Stimulated activated CD8-positive, alpha-beta memory T cell treated with anti-CD3 and anti-CD28 coated beads, Interleukin-15, amount 100 ng/mL, for 24 hours (primary cell): ENCODE measurements at places on chromosomes 2 and 18.

GRCh38 chr2:99399063-99399462 is 61.9 kb downstream of the EIF5B start:
- no peak for DNase-seq

DNA sequence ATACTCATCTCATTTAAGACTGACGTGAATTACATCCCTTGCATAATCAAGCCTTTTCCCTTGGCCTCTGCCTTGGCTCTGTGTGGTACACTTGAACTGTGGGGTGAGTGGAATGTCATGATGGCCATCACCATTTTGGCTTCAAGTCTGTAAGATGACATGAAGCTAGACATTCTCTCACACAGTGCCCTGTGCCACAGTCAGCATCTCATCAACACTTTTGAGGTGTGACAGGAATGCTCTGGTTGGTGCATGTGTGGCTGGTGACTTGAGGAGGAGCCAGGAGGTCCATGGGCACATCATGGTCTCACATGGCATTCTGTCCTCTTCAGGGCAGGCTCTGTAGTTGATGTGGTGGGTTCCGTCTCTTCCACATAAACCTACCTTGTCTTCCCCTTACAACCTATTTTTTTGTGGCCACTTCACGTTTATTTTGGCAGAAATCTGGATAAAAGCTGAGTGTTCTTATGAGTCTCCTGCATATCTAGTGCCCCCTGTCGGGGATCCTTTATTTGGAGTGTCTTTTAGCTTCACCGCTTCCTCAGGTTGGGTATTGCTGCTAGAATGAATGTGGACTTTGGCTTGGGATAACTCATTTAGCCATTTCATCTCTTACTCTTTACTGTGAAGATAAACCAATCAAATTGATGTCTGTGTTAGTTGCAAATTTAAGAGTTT is 28.1 kb downstream of the MAP4K4 start:
- DNase-seq, result no peak

DNA sequence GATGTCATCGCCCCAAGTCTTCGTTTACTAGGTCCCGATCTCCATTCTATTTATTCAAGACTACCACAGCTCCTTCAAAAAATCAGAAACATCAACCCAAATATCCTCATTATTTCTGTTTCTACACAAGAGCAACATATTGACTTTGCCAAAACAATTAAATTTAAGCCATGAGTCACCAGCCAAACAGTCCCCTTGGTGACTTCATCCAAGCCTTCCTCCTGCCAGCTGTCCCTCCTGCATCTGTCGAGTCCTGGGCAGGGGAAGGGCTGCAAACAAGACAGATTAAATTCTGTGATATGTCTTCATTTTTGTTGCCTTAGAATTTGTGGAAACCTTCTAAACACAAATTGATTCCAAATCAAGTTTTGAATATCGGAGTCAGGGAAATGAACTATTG is 110.3 kb downstream of the SP3 start:
- no peak for DNase-seq

DNA sequence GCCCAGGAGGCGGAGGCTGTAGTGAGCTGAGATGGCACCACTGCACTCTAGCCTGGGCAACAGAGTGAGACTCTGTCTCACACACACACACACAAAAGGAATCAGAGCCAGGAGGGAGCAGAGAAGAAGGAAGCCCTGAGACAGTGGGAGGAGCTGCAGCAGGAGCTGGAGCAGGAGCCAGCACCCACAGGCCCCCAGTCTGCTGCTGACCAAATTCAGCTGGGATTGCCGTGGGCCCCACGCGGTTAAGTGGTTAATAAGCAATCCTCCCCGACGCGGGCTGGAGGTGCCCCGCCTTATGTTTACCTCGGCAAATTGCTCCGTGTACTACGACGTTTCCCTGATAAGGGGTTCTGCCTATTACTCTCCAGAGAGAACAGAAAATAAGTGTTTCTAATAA is 265.3 kb downstream of the TWIST2 start:
- no peak for DNase-seq

- no peak for DNase-seq
Measured at GRCh38 chr2:11309706-11310105, 34.7 kb downstream of the ROCK2 start.

DNA sequence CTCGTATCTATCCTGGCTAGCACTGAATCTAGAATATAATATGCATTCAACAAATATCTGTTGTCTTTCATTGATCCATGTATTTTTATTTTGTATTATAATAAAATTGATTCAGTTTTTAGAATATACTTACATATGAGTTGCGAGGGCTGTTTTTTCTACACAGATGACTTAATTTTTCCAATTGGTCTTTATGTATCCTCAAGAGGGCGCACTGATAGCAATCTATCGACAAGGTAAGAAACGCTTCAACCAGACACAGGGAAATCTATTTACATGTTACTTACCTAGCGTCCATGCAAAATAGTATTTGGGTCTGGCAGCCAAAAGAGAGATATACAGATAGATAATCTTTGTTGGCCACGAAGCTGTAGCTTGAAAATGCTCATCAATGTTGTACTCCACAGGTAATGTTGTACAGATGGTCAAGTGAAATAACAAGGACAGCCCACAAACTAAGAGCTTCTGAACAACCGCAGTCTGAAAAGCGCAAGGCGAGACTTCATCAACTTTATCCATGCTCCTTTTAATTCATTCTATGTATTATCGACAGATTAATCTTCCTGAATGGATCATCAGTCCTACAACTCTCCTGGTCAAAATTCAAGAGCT is 35.5 kb upstream of the KIDINS220 start:
- DNase-seq, result no peak

- no peak for DNase-seq
Measured at GRCh38 chr2:62099523-62100175, 96.3 kb upstream of the B3GNT2 start.
